Right cardiac atrium (tissue), 5 donors: ENCODE measurements at places on chromosomes 1 and 21.
A peak's percentile ranks its signal among the peaks of the same experiment; 100 is the strongest.

DNA sequence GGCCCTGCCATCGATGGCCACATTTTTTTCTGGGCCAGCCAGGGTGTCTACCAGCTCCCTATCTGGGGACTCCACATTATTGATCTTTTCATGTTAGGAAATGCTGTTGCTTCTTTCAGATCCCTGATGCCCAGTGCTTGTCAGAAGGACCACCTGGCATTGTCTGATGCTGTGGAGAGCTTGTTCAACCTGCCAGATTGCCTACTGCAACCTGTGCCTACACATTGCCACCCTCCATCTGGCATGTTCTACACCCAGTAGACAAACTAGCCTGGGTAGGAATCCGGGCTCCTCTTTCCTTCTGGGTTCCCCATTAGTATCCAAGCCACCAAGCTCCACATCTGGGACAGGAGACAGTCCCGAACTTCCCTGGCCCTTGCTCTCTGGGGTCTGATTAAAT is 274.0 kb upstream of the KIAA0040 start:
- no peak for DNase-seq

DNA sequence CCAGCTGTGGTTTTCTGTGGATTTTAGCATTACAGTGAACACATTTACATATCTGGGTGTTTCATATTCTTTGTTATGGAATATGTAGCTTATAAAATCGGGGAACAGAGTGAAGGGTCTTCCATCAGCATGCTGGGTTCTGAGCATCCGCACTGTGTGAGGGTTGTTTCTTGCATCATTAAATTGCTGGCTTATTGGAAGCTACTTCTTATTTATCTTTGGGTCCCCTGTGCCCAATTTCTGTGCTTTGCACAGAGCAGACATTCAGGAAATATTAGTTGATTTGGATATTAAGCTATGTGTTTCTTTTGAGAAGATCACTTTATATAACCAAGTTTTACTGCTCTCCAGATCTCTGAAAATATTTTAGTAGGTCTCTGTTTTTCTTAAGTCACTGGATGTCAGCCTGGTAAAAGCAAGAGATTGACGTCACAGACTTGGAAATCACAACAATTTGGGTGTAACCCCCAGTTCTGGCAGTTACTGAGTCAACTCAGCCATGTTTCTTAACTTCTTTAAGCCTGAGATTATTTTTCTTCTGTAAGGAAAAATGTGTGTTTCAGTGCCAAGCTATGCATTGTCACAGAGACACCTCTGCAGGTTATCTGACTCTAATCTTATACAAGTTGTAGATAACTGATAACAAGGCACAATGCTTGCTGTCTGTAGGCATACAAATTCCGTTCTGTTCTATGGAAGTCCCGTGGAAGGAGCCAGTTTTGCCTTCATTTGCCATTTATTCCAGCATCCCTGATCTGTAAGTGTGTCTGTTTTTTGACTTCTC is 258.3 kb upstream of the KAZN start:
- no peak for DNase-seq

- DNase-seq, result peak; percentile 87
Measured at GRCh38 chr1:159854116-159854692, 8.3 kb downstream of the VSIG8 start.

DNA sequence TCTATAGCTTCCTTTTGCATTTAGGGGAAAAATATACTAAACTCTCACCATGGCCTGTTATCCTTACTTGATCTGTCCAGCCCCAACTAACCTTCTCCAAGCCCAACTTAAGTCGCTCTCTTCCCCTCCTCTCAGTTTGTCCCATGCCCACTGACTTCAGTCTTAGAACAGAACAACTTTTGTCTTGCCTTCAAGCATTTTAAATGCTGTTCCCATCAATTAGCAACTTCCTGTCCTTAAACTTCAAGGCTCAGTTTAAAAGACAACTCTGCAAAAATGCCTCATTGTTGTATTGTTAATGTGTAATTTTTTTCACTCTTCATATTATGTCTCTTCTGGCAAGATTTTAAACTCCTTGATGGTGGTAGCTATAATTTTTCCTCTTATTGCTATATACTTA is 526.9 kb downstream of the NEGR1 start:
- DNase-seq, result no peak

DNA sequence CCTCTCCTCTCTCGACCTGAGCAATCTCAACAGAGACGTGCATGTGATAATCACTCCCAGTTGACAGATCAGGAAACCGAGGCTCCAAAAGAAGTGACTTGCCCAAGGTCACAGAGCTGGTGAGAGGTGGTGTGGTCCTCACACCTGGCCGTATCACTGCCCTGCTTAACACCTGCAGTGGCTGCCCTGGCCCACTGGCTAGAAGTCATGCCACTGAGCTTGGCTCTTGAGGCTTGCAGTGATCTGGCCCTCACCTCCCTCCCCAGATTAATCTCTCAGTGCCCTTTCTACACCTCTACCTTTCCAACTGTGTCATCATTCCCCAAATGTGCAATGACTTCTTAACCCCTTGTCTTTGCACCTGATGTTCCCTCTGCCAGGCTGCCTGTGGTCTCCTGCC is 38.8 kb downstream of the CDCP2 start:
- DNase-seq, result no peak
